ENCODE measurements at places on chromosomes 1 and 21. TPM values are rescaled to one million over a fixed set of nuclear protein-coding genes. Genes with fewer than 3 reads are reported as not detected.

Gene ZNF683
- not detected for total RNA-seq

Gene LRRIQ3
- 0.23 TPM for total RNA-seq

DNA sequence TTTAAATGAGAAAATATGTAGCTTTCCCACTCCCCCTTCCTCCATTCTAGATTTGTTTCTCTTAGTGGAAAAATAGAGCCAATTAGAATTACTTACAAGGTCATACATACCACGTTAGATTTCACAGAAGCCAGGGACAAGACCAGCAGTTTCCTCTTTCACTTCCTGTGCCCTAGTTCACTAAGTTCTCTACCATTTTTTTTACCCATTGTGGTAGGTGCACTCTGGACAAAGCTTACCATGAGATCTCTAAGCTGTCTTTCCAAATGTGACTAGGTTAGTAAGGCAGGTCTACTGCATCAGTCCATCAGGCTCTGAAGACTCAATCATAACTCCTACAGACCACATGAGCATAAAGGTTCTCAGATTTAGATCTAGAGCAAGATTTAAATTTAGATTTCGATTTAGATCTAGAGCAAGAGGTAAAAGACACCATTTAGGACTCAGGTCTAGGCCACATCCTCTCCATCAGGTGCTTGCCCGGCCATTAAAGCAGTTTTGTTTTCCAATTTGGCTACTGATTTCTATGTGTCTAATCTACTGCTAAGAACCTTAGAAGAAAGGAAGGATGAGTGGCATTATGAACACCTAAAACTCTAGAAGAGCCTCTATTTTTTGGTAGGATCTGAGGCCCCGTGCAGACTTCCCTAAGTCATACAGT, 235.3 kb downstream of the FAF1 start:
- H3K4me3 ChIP-seq, result no peak overlapping the region
- H3K36me3 ChIP-seq, result no peaks in the 10 kb centered on the region
- H3K4me1 ChIP-seq, result no peaks in the 10 kb centered on the region
- H3K27me3 ChIP-seq, result no peaks in the 10 kb centered on the region
- H3K27ac ChIP-seq, result no peak overlapping the region

DNA sequence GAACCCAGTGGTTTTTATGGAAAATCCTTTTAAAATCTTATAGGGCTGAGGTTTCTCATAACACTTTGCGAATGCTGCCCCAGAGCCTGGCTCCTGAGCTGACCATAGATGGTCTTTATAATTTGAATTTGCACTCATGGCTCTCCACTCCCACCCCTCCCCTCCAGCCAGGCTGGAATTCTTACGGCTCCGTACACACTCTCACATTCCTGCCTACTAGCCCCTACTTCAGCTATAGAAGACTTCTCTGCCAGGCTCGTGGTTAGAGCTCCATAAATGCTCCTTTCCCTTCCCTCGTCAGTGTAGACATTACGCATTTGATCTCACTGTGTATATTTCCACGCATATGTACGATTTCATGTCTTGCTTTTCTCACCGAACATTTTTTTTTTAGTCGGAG, 5.4 kb upstream of the HSPG2 start:
- H3K4me1 ChIP-seq, result peaks cover 88% of the 10 kb centered on the region
- peak overlapping the region; percentile 97 for H3K27ac ChIP-seq
- no peaks in the 10 kb centered on the region for H3K36me3 ChIP-seq
- H3K4me3 ChIP-seq, result no peak overlapping the region
- no peak for DNase-seq

DNA sequence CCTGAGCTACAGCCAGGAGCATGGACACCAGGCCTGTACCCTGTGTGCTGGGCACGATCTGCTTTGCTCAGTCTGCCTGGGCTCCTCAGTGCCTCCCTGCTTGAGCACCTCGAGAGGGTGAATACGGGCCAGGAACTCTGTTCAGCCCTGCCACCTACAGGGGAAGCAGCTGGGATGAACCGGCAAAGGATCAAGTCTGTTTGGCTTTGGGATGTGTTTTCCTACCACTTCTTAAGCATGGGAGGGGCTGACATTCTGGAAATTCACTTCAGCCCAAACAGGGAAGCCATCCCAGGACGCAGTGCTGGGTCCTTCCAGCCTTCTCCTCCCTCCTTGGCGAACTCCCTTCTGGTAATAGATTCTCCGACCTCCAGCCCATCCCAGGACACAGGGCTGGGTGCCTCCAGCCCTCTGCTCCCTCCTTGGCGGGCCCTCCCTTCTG, 55.8 kb upstream of the SELENON start:
- H3K4me3 ChIP-seq, result no peak overlapping the region
- H3K27me3 ChIP-seq, result no peaks in the 10 kb centered on the region
- no peak for DNase-seq
- peaks cover 49% of the 10 kb centered on the region for H3K4me1 ChIP-seq

Gene BEND5
- not detected for total RNA-seq

Gene DCLRE1B
- total RNA-seq, result 5.6 TPM

DNA sequence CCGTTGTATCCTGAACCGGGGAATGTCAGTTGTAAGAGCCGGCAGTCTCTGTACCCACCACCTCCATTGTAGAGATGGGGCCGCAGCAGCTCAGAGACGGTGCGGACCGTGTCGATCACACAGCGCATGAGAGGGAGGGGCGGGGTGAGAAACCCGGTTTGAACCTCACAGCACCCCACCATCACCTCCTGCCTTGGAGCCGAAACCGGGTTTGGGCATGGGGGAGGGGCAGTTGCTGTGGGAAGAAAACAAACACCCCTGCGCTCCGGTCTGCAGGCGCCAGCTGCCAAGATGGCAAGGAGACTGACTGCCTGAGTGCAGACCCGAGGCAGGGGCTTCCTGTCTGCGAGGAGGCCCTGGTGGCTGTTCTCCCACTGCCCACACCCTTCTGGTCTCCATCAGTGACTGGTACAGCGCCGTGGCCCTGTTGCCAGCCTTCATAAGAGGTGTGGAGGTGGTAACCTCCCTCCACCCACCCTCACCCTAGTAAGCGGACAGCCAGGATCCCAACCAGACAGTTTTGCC, 69.2 kb upstream of the SSBP3 start:
- H3K27ac ChIP-seq, result no peak overlapping the region
- peaks cover 12% of the 10 kb centered on the region for H3K4me1 ChIP-seq
- H3K4me3 ChIP-seq, result no peak overlapping the region
- no peak for DNase-seq
- no peaks in the 10 kb centered on the region for H3K36me3 ChIP-seq
- H3K27me3 ChIP-seq, result no peaks in the 10 kb centered on the region

- H3K4me3 ChIP-seq, result no peak overlapping the region
- H3K27me3 ChIP-seq, result no peaks in the 10 kb centered on the region
- H3K4me1 ChIP-seq, result no peaks in the 10 kb centered on the region
- DNase-seq, result no peak
These were observed 44.6 kb downstream of the TTLL7 start for GRCh38 chr1:83954166-83954823.

GRCh38 chr1:200775850-200776249, 37.2 kb downstream of the CAMSAP2 start:
- H3K4me3 ChIP-seq, result no peak overlapping the region
- peaks cover 29% of the 10 kb centered on the region for H3K4me1 ChIP-seq
- H3K36me3 ChIP-seq, result no peaks in the 10 kb centered on the region
- no peak for DNase-seq
- H3K27me3 ChIP-seq, result no peaks in the 10 kb centered on the region
- no peak overlapping the region for H3K27ac ChIP-seq

DNA sequence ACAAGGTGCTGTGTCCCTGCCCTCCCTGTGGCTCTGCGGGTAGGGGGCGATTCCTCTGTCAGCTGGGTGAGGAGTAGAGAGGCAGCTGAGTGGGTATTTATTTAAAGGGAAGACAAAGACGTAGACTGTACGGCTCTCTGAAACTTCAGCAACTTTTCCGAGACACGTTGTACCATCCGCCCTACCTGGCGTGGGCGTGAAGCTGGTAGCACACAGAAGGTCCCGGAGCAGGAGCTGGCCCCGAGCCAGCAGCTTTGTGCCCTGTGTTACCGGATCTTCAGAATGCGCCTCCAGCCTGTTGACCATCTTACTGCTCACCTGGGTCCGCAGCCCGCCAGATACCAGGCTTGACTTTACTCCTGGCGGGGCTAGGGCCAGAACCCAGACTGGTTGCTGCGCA, 34.9 kb downstream of the PRKCZ start:
- no peaks in the 10 kb centered on the region for H3K4me1 ChIP-seq
- no peak overlapping the region for H3K27ac ChIP-seq
- H3K36me3 ChIP-seq, result no peaks in the 10 kb centered on the region
- DNase-seq, result no peak
- H3K27me3 ChIP-seq, result no peaks in the 10 kb centered on the region
- no peak overlapping the region for H3K4me3 ChIP-seq

DNA sequence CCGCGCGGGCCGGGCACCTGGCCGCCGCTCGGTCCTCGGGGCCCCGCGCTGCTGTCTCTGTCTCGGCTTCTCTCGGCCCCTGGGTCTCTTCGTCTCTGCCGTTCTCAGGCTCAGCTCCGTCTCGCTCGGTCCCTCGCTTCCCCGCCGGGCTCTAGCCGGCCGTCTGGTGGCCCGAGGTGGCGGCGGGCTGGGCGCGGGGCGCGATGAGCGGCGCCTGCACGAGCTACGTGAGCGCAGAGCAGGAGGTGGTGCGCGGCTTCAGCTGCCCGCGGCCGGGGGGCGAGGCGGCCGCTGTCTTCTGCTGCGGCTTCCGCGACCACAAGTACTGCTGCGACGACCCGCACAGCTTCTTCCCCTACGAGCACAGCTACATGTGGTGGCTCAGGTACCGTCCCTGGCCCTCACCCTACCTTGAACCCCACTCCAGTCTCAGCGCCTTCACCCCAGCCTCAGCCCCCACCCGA, 355 bp downstream of the SHISAL2A start:
- peak overlapping the region; percentile 61 for H3K4me3 ChIP-seq
- peak overlapping the region; percentile 71 for H3K27ac ChIP-seq
- DNase-seq, result no peak

DNA sequence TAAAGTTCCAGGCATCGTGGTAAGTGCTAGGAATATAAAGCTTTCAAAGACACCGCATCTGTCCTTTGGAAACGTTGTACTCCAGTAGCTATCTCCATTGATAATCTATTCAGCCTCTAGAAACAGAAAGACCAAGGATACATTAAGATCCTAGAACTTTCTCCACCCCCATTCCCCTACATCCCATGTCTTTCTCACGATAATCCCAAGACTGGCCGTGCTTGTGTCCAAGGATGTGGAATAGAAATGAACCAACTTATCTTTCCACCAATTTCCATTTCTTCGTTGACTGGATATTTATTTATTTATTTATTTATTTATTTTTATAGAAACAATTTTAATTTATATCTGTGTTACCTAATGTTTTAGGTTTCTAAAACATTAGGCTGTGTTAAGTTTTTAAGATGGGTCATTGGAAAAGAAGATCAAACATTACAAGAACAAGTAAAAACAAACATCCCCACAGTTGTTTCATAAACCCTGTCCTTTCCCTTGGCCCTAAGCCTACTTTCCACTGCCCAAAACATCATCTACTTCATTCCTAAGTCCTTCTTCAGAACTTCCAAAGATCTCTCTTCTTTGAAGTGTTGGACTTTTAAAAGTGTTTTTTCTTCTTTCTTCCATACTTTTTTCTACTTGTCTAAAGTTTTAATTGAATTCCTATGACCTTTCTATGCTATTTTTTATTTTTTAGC, 39.7 kb downstream of the LRRC8C start:
- no peak overlapping the region for H3K4me3 ChIP-seq
- no peaks in the 10 kb centered on the region for H3K36me3 ChIP-seq
- peaks cover 9% of the 10 kb centered on the region for H3K4me1 ChIP-seq
- no peak overlapping the region for H3K27ac ChIP-seq
- DNase-seq, result no peak

All from esophagus squamous epithelium (tissue), 5 donors.